K562 (cell line): ENCODE measurements at places on chromosomes 7 and 10.

GRCh38 chr7:108596560-108596959 is 26.9 kb downstream of the DNAJB9 start:
- DNase-seq = no peak

DNA sequence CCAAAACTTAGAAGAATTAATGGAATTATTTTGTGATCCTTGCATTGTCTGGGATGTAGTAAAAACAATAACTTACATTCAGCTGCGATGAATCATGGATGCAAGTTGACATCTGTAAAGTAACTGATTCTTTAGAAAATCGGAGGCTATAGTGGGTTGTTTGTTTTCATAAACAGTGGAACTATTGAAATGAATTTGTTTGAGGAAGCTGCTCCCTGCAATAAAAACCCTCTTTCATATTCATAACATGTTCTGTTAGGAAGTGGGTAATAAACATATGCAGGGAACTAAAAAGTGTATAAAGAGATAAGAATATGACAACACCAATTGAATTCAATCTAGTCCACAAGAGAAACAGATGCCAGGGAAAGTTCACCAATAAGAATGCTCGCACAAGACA is 53.6 kb downstream of the AGMO start:
- DNase-seq = no peak

- DNase-seq = peak; percentile 54
Measured at GRCh38 chr10:34637418-34637911, 177.6 kb downstream of the PARD3 start.

DNA sequence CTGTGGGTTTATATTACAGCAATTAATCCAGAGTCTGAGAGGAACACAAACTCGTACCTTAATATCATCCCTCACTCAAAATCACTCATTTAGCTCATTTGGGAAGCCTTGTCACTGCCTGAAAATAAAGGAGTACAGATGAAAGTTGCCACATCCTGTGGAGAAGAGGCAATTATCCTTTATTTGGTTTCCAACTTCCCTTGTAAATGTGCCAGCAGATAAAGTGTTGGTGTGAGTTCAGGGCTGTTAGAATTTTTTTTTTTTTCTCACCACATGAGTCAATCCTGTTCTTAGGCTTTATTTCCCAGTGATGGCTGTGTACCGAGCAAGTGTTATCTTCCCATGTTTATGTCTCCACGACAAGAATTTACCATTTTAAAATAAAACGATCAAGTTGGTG is 99.0 kb upstream of the SMIM30 start:
- no peak for DNase-seq

- DNase-seq = no peak
Measured at GRCh38 chr10:4541292-4541691, 284.7 kb upstream of the AKR1E2 start.

- DNase-seq = peak; percentile 69
Measured at GRCh38 chr10:50561816-50562215, 61.9 kb downstream of the SGMS1 start.

GRCh38 chr7:130021105-130021834 is 29.9 kb downstream of the ZC3HC1 start:
- no peak for DNase-seq

- no peak for DNase-seq
Measured at GRCh38 chr10:24501056-24501711, 222.5 kb downstream of the ARHGAP21 start.

DNA sequence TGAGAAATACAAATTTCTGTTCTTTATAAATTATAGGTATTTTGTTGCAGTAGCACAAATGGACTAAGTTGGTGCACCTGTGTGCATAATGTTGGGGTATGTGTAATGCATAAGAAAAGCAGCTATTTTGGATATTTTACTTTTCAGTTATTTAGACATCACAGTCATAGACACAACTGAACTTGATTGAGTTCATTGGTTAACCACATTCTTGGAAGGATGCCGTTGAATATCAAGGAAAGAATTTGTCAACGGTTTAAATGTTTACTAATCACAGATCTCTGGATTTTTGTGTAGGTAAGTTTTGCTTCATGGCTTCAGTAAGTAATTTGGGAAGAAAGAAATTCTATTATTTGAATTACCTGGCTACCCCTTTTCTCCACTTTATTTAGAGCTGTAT is 4.1 kb downstream of the OTUD1 start:
- DNase-seq = no peak

- DNase-seq = no peak
Measured at GRCh38 chr7:28815928-28816373, 142.2 kb downstream of the TRIL start.

GRCh38 chr7:155676052-155676451 is 31.6 kb downstream of the RBM33 start:
- no peak for DNase-seq

DNA sequence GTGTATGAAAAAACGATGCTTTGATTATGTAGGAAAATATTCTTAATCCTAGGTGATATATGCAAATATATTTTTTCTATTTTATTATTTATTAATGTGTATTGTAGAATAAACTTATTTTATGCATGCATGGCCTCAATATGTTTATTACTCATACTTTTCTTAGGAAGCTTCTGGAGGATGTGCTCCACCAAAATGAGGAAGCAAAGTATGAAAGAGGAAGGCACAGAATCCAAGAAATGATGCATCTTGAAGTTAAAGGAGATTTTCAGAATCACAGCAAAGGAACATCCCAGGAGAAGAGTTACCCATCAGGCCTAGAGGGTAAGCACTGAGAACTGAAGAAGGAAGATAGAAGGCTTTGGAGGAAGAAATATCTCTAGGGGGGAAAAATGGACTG is 35.0 kb upstream of the MRPS16 start:
- no peak for DNase-seq

DNA sequence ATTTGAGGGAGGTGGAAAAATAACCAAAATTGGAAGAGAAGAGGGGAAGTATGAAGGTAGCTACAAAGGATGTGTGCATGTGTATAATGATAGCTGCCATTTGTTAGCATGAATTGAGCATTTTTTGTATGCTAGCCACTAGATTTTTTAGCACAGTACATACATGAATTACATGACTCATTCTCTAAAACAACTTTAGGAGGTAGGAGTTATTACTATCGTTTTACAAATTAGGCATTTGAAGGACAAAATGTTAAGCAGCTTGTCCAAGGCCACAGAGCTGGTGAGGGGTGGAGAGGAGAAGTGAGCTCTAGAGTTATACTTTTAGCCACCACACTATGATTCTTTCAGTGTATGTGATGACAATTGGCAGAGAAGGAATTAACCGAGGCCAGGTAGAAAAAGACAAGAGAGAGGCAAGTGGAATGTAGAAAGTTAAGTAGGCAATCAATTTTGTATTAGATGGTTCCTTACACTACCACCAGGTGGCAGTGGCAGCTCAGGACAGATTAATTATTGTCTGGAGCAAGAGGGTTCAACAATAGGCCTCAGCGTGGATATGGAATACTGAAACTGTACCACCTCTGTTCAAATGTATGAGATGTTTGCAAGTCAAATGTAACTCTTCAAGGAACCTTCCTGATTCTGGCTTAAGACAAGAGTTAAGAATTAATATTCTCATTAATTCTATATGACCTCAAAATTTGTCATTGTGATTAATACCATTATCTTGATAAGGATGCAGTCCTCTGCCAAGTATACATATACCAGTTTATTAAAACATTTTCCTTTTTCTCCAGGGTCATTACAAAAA is 128.0 kb downstream of the MBL2 start:
- peak; percentile 20 for DNase-seq

DNA sequence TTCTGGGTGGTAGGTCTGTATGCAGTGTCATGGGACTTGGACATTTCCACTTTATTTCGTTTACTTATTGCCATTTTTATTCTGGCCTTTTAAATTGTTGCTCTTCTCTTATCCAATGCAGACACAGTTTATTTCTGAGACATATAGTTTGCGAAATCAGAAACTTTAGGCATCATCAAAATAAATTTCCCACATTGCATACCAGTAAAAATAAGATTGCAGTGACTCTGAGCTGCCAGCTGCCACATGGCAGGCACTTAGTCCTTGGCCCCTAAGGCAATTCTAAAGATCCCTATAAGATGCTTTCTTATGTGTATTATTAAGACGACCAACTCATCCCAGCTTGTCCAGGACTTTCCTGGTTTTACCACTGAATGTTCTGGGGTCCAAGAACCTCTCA is 81.8 kb upstream of the ANKRD1 start:
- no peak for DNase-seq

DNA sequence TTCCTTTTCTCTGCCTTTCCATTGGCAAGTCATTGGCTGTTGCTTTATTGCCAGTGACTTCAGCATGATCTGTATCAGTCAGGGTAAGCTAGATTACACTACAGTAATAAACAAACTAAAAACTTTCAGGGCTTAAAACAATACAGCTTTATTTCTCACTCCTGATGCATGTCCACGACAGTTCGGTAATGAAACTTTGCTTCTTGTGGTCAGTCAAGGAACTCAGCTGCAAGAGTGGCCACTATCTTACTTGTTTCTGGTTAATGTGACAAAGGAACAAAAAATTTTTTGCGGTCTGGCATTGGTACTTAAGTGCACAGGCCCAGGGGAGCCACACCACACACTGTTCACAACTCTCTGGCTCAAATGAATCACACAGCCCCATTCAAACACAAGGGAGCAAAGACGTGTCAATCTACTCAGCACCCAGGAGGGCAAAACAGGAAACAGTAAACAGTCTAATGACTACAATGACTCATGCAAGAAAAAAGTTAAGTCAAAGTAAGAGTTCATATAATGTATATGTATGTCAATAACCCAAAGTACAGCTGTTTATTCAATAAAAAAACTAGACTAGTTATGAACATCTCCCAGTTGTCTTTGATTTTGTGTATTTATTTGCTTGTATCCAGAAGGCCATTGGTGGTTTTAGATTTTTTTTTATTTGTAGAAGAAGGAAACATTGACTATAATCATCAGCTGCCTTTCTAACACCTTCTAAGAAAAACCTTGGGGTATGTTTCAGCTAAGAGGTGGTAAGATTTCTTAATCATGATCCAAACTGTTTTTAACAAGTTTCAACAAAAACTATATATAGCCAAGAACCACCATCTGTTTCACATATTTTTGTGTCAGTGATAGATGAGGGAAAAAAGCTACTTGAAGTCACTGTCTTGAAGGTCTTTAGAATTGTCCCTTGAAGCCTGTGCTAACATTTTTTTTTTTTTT is 134.4 kb upstream of the FAM3C start:
- DNase-seq = no peak

DNA sequence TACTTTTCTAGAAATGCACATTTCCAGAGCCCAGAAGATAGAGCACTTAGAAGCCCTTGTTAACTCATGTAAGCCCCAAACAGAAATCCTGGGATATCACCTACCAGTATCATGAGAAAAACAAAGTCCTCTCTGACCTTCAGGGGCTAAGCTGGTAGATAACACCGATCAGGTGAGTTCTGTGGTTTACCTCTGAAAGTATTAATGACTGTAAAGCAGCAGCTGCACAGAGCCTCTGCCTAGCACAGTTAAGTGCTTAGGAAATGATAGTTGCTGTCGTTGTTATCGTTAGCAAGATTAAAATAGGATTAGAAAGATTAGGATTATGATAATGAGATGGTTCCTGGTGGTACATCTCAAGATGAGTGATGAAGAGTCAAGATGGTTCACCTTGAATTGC is 64.9 kb downstream of the PLXNA4 start:
- no peak for DNase-seq

DNA sequence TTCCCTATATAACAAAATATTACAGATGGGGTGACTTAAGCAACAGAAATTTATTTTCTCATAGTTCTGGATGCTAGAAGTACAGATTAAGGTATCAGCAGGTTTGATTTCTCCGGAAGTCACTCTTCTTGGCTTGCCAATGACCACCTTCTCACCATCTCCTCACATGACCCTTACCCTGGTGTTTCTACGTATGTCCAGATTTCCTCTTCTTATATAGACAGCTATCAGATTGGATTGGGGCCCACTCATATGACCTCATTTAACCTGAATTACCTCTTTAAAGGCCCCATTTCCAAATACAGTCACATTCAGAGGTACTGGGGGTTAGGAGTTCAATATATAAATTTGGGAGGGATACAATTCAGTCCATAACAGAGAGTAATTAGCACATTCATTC is 17.0 kb upstream of the RAPGEF5 start:
- DNase-seq = no peak

DNA sequence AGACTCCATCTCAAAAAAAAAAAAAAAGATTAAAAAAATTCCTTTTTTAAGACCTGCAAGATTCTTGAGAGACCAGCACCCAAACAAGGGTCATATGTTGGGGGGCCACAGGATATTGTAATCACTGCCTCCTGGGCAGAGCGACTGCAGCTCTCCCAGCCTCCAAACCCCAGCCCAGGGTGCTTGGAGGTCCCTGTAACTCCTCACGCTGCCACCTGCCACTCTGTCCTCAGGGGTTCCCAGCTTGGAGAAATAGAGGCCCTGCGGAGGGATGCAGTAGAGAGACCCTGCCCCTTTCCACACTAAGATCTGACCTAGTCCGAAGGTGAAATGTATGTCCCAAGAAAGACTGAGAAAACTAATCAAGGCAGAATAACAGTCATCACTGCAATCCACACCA is 343.7 kb downstream of the GRID1 start:
- no peak for DNase-seq

GRCh38 chr10:92849234-92849525 is 860 bp downstream of the EXOC6 start:
- no peak for DNase-seq

- DNase-seq = no peak
Measured at GRCh38 chr7:36266190-36266589, 113.1 kb downstream of the EEPD1 start.

- peak; percentile 67 for DNase-seq
Measured at GRCh38 chr7:135704074-135704473, 23.9 kb downstream of the SLC13A4 start.

DNA sequence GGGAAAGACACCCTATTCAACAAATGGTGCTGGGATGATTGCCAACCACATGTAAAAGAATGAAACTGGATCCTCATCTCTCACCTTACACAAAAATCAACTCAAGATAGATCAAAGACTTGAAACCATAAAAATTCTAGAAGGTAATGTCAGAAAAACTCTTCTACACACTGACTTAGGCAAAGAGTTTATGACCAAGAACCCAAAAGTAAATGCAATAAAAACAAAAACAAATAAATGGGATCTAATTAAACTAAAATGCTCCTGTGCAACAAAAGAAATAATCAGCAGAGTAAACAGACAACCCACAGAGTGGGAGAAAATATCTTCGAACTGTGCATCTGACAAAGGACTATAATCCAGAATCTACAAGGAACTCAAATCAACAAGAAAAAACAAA is 504.2 kb upstream of the MBL2 start:
- no peak for DNase-seq

GRCh38 chr7:64755865-64756264 is 38.4 kb upstream of the ZNF138 start:
- DNase-seq = no peak

- DNase-seq = no peak
Measured at GRCh38 chr10:43219848-43220247, 47.0 kb downstream of the RASGEF1A start.

GRCh38 chr7:2354939-2355704 is 495 bp downstream of the EIF3B start:
- peak; percentile 84 for DNase-seq

DNA sequence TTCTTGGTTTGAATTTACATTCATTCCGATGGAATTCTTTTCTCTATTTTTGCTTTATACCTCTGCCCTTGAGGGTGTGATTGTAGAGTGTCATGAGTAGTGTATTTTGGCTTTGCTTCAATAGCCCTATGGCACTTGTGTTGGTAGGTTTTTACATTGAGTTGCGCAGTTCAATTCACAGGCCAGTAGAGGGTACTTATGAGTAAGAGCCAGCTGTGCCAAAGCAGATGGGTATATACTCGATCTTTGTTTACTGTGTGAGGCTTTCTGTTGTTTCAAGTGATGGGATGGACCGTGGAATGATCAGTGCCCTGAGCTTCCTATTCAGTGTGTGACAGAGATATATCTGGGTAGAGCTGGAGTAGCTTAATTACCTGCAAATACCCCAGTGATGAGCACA is 4.3 kb upstream of the AKR1C3 start:
- DNase-seq = no peak
